ENCODE measurements at places on chromosomes 4 and X. TPM values are rescaled to one million over a fixed set of nuclear protein-coding genes. Genes with fewer than 3 reads are reported as not detected.

CXorf51B gene
- not detected for total RNA-seq

USP27X gene
- total RNA-seq = 3.2 TPM

BEX1 gene
- 41.5 TPM for total RNA-seq

TEX11 gene
- total RNA-seq = not detected
